ENCODE measurements at places on chromosomes 2 and 18.

DNA sequence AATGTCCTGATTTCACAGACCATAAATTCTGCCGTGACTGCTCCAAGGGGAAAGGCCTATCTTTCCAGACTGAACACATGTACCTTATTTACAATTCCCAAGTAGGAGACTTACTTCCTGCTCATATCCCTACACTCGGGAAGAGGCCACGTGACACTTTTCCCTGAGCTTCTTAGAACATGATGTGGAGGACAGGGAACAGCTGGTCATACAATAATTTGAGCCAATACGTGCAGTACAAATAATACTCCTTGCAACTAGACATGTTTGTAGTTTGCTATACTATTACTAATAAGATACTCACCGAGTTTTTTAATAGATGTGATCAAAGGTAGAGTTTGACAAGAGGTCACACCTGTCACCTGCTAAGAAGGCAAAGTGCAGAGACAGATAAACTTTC lies 256.4 kb downstream of the SP3 start:
- no peak for DNase-seq

DNA sequence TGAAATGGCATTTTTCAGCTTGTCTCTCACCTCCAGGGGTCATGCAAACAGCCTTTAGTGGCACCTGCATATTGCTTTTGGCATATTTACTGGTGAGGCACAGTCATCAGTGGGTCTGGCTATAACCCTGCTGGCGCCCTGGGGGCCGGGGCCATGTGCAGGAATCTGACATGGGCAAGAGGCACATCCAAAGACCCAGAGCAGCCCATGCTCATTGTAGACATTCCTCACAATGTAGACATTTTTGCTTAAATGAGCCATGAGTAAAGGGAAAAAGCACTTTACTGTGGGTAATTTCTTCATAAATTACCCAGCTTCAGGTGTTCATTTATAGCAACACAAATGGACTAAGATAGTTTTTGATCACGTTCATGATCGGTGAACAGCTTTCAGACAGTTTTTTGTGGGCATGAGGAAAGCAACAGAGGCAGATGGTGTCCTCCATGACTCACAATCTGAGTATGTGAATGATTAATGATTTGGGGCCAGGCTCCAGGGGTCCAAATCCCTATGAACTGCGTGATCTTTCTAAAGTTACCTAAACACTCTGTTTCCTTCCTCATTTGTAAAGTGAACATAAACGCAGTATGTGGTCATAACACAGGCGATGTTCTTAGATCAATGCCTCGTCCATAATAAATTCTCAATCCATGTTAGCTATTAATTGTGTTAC lies 85.8 kb downstream of the LIPG start:
- DNase-seq = peak; percentile 47

- DNase-seq = no peak
Observed at GRCh38 chr18:28045176-28045810, 131.6 kb downstream of the CDH2 start.

- DNase-seq = no peak
Observed at GRCh38 chr2:115480741-115481140, 1038.3 kb downstream of the DPP10 start.

DNA sequence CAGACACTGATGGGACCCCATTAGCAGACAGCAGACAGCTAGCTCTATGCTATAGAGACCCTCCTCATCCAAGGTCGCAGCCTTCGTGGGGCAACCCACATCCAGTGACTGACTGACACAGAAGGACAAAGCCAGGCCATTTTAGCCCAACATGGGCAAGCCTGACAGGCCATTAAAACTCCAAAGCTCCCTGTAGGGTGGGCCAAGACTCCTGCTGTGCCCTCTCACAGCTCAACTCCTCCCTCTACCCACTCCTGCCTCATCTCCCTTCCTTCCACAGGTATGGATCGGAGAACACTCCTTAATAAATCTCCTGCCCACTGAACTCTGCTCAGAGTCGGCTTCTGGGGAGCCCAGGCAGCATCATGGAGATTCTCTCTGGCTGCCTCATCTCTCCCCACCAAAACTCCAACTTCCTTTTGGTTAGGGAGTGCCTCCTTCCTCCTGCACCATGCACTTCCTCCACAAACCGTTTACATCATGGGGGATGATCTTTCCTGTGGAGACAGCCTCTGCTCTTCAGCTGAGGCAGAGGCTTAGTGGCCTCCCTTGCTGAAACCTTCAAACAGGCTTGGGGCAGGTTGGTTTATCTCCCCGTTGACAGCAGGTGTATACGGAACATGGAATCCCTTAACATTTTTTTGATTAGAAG lies 86.5 kb downstream of the ACTR3 start:
- DNase-seq = no peak

GRCh38 chr2:9106338-9107167 lies 100.1 kb upstream of the ASAP2 start:
- no peak for DNase-seq

DNA sequence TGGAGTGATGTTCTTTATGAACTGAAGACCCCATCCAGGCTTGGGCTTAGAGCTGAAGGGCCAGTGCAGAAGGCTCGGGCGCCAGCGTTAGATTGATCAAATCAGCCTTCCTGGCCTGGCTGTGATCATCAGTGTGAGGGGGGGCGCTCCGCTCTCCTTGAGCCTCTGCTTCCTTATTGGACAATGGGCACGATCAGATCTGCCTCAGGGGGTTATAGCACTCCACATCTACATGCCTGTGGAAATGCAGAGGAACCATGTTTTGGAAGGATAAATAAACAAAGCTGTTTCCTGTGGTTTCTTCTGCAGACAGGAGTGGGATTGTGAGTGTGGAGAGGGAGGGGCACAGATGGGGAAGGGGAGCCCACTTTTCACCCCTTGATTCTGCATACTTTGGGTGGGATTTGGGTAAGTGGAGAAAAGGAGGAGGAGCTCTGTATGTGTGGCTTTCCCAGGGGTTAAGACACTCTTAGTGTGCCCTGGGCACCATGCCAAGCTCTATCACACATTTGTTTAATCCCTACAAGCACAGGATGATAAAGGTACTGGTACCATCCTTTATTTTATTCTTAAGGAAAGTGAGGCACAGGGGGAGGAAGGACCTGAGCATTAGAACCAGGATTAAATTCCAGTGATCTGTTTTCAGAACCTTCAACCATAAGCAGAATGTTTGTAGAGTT lies 150.5 kb downstream of the EN1 start:
- DNase-seq = no peak

DNA sequence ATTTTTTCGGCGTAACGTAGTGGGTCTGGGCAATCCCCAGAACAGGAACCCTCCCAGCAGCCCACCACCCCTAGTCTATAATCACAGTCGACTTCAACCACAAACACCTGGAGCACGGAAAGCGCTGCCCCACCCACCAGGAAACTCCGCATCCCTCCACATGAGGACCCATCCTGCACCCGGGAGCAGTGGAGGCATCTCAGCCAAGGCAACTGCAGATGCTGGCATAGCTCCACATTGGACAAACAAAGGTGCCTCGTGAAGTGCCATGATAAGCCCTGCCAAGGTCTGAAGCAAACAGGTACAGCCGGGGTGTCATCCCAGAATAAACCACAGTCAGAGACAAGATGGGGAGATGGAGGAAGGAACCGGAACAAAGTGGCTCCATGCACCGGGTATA lies 24.3 kb upstream of the COPS8 start:
- DNase-seq = no peak

GRCh38 chr2:193980599-193980998 lies 1676.4 kb upstream of the SLC39A10 start:
- no peak for DNase-seq

DNA sequence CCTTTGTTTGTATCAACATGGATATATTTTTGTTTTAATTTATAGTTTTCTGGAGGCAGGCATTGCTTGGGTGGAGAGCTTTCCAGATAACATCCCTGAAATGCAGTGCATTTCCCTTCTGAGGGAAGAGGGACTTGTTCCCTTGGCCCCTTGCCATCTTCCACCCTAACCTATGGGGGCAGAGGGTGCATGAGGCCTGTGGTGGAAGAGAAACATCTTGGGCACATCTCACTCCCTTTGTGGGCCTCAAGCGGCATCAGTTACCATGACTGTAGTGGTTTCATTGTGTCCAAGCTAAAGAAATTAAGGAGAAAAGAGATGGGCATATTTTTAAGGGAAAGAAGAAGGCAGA lies 5.3 kb upstream of the RPL37A start:
- no peak for DNase-seq

GRCh38 chr2:28276076-28276618 lies 116.5 kb upstream of the FOSL2 start:
- DNase-seq = no peak

DNA sequence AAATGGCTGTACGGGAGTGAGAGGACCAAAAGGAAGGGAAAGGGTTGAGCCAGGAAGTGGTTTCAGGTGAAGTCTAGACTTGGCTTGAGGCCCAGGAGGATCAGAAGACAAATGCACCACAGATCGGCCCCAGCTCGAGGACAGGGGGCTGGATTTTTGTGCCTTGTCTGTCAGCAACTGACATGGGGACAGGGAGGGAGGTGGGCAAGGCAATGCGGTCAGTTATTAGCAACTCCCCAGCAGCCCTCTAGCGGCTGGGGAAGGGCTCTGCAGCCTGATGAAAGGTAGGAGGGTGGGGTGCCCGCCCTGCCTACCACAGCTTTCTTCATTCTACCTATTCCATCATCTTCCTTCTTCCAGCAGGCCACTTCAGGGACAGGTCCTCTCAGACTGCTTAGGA lies 50.0 kb downstream of the CPO start:
- DNase-seq = no peak
